Hindlimb muscle (tissue), 1 donor: ENCODE measurements at places on chromosomes 7 and 10.

- no peak for DNase-seq
Measured at GRCh38 chr7:93249491-93250148, 17.5 kb downstream of the VPS50 start.

DNA sequence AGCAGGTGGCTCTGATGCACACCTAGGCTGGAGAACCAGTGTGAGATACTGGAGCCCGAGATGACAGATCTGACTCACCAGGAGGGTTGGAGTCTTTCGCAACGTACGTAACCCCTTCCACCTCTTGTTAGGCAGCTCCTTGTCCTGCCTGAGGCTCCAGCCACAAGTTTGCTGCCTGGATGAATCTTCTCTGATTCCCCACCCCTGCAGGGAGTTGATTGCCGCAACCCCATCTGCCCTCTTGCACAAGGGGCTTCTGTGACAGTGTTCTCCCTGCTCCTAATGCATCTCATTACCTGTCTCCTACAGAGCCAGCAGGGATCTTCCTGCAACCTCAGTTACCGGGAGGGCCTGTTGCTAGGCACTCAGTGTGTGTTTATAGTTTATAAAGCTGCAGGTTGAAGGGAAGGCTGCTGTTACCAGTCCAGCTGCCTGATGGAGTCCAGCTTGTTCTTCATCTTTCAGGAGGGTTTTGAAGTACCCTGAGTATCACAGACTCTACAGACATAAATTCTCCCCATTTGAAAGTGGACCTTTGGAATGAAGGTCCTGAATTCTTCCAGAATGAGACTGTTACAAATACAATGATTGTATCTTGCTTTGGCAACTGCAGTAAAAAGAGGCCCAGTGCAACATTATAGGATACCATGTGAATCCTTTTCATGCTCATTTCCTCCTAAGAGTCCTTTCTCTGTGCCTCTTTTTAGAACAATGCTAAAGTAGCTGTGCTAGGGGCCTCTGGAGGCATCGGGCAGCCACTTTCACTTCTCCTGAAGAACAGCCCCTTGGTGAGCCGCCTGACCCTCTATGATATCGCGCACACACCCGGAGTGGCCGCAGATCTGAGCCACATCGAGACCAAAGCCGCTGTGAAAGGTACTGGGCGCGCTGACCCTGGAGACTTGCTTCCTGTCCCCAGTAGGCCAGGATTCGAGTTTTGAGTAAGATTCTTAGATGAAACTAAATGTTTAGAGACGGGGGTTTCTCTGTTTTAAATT, 6.5 kb downstream of the MDH2 start:
- DNase-seq: no peak

- no peak for DNase-seq
Measured at GRCh38 chr10:5959142-5959541, 18.2 kb downstream of the IL15RA start.

DNA sequence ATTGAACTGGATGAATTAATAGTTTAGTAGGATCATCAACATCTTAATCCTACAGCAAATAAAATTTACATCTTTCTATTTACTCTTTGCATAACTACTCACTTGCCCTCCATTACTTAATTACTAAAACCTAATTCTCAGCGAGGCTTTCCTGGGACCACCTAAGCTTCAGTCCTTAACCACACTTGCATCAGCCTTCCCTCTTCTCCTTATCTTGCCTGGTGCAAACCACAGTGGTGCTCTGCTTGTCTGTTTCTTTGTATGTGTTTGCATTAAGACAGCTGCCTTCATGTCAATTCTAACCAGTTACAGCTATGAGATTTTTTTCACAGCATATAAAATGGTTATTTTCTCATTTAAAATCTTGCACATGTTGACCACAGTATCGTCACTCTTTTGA, 72.6 kb upstream of the ZNF92 start:
- DNase-seq: no peak

- DNase-seq: no peak
Measured at GRCh38 chr7:117338020-117338419, 15.2 kb upstream of the WNT2 start.

DNA sequence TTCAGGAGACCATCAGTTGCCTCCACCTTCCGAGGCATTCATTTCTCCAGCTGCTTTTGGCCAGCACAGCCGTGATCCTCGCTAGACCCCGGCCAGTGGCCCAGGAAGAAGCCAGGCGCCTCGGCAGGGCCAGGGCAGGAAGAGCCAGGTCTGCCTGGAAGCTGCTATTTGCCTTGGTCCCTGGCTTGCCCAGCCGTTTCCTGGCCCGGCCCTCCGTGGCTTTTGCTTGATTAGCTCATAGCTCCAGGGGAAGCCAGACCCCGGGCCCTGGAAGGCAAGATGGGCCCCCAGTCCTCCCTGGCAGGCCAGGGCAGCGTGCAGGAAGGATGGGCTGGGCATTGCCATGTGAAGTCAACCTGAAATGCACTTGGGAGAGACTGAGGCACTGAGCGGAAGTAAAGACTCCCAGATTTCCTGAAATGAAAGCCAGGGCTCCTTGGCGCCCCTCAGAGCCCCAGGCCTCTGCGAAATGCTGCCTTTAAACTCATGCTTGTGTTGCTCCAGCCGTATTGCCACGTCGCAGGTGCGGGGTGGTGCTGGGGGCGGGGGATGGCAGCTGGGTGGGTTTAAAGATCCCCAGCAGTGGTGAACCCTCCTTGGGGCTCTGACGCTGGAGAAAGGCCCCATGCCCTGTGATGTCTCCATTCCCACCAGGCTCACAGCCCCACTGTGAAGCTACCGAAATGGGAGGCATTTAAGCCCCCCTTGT, 160.6 kb downstream of the GRK5 start:
- DNase-seq: no peak

DNA sequence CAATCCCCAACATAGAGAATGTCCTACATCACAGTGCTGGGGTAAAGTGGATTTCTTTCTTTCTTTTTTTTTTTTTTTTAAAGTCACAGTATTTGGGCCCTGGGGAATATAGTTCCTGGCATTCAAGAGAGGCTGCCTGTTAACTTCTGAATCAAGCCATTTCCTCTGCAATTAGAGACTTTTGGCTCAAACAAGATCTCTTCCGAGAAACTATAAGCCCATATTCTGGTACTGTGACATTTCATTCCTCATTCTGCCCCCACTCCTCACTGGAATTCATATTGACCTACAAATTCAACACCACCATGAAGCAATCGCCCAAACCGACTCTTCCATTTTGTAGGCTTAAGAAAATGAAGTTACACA, 187.4 kb downstream of the PHTF2 start:
- DNase-seq: no peak

DNA sequence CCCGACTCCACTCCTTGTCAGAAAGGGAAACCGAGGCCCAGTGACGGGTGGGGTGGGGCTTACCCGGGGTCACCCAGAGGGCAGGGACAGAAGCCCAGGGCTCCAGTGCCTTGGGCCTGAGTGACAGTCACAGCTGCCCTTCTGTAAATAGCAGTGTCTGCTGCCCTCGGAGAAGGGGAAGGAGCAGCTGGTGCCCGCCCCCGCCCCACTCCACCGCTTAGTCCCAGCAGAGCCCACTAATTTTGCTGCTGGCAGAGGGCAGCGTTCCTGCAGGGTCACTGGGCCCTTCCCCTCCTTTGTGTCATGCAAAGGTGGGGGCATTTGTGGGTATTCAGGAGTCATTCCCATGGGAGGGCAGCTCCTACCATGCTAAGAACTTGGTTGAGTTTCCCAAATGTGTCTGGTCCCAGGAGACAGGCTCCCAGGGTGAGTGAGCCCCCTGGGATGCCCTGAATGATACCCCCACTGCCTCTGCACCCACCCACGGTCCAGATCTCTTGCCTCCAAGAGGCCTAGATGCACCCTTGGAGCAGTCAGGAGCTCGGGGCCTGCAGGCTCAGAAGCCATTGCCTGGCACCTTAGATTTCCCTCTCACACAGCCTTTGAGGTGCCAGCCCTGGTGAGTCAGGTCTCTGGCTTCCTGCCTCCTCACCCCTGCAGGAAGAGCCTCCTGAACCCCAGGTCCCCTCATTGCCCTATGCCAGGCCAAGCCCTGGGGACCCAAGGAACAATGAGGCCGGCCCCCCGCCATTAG, 17.2 kb downstream of the SH2B2 start:
- peak; percentile 73 for DNase-seq

- no peak for DNase-seq
Measured at GRCh38 chr10:62036186-62037081, 134.9 kb downstream of the ARID5B start.

DNA sequence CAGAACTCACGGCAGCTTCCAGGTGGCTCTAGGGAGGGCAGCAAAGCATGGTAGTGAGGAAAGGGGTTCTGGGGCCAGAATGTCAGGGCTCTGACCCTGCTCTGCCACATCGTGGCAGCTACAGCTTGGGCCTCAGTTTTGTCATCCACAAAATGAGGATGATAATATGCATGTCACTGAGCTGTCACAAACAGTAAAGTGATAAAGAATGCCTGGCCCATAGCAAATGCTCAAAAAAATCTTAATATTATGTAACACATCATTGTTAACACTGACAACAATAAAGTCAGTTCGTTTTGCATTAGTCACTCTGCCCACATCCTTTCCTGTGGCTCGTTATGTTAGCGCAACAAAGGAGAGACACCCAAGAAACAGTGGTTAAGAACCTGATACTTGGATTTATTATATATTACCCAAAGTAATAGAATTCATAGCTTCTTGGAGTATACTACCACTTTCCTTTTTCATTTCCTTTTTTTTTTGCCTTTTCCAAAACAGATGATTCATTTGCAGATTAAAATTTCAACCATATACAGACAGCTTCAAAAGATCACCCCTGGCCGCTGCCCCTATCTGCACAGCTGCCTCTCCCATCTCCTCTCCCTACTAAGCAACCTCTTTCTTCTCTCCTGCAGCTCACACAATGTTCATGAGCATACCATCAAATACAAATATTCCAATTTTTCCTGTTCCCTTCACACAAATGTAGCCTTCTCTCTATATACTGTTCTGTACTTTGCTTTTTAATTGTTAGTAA, 45.5 kb upstream of the DDC start:
- no peak for DNase-seq

- DNase-seq: peak; percentile 81
Measured at GRCh38 chr10:126387931-126388911, at the start of gene ADAM12. ADAM12 (minus strand) TSS chr10:126388477; CDS start chr10:126388145, 332 bp downstream.

DNA sequence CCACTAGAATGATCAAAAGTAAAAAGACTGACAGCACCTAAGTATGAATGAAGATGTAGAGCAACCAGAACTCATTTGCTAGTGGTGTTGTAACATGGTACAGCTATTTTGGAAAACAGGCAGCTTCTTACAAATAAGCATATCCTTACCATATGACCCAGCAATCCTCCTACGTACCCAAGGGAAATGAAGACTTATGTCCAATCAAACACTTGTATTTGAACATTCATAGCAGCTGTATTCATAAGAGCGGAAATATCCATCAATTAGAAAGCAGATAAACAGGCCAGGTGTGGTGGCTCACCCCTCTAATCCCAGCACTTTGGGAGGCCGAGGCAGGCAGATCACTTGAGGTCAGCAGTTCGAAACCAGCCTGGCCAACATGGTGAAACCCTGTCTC, 53.0 kb downstream of the KLRG2 start:
- no peak for DNase-seq

DNA sequence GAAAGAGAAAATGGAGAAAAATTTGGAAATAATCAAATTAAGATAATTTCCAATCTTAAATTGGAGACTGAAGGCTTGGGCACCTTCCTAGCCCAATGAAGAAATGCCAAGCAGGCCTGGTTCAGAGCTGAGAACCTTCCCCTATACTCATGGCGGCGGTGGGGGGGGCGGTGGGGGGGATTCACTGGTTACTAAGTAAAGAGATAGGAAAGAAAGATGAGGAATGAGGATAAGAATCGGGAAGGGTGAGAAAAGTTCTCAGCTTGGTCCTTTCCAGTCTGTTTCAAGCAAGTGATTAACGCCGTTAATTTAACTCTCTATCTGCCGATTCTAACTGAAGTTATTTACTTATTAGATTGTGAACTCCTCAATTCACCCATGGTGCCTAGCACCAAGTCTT, 41.5 kb downstream of the DPY19L1 start:
- DNase-seq: no peak

DNA sequence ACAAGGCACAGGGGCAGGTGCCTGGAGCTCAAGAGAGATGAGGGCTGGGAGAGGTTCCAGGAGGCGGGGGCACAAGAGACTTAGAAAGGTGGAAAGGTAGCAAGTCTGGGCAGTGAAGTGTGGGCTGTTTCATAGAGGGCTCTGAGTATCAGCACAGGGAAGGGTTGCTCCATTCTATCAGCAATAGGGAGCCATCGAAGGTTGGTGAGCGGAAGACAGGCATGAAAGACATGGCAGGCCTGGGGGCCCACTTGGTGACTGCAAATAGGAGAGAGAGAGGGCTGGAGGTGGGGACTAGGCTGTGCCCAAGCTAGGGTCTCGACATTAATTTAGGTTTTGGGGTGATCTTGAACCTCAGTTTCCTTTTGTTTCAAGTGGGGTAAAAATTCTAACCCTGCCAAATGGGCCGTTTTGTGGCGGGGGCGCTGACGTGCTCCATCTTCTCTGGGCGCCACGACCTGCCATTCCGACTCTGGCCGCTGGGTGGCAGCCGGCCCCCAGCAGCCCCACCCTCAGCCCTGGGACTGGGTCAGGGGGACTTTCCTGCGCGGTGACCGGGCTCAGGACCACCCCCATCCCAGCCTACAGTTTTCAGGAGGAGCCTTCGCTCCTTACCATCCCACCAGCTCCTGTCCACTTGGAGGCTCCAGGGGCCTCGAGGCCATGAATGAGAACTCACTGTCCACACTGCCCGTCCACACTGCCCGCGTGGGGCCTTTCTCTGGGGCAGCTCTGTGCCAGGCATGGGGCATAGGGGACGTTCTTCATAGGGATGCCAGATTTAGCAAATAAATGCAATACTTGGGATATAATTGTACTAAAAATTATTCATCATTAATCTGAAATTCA, 37.2 kb upstream of the PCBD1 start:
- DNase-seq: peak; percentile 34

- DNase-seq: no peak
Measured at GRCh38 chr10:21095073-21095472, 198.0 kb upstream of the NEBL start.
